Stimulated activated CD8-positive, alpha-beta memory T cell treated with anti-CD3 and anti-CD28 coated beads, Interleukin-7, amount 100 ng/mL, for 24 hours (primary cell): ENCODE measurements at places on chromosomes 11 and 22.

DNA sequence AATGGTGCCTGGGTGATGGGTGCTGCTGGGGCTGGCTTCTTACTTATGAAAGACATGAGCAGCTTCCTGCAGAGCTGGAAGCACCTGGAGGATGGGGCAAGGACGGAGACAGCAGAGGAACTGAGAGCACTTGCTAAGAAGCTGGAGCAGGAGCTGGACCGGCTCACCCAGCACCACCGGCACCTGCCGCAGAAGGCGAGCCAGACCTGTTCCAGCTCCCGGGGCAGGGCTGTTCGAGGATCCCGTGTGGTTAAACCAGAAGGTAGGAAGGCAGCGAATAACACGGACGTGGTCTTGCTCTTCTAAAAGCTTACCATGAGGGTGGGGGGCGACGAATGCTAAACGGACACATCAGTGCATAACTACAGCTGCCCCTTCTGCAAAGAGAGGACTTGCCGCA, 9.3 kb downstream of the APOL5 start:
- no peak for DNase-seq

DNA sequence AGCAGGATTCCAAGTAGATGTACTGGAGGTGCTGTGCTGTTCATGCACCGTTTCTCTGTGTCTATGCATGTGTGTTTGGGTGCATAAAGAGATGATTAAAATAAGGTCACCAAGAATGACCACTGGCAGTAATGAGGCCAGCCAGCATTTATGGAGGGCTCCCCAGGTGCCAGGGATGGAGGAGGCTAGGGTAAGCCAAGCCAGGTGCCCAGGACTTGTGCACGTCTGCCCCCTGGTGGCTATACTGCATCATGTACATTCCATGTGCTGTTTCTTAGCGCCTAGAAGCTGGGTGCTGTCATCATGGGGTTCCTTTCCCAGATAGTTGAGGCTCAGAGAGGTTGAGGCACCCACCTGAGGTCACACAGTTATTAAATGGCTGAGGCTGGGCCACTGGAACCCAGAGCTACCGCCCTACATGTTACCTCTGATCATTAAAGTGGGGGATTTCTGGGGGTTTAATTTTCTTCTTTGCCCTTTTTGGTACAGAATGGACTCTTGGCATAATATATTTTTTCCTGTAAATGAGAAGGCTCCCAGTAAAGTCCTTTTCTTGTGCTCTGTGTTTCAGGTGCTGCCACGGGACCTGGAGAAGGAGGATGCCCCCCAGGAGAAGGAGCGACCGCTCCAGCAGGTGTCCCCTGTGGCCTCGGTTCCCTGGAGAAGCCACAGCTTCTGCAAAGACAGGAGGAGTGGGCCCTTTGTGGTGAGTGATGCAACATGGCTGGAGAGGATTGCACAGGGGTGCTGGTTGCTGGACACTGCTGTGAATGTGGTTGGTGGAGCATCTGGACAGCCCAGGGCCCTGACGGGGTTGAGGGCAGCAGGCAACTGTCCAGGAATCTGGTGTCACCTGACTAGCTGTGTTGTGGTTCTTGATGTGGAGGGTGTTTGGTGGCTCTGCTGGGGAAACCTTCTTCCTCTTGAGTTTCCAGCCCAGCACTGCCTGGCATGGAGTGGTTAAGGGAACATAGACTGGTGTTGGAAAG, 96.4 kb downstream of the KIAA1671 start:
- peak; percentile 48 for DNase-seq

DNA sequence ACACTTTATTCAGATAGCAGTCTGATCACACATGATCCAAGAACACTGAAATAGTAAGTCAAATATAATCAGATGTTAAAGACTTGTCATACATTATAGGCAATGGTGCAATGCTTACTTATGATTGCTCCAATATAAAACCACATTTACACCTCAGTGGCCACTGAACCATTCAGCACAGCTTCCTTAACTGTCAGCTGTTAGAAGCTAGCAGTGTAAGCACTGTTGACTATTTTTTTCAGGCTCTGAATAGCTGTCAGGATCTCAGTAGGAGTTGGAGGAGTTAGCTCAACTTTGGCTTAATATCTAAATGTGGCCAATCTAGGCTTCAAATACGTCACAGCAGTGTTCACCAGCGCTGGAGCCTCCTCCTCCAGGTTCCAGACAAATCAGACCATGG, 36.6 kb downstream of the METTL15 start:
- no peak for DNase-seq

DNA sequence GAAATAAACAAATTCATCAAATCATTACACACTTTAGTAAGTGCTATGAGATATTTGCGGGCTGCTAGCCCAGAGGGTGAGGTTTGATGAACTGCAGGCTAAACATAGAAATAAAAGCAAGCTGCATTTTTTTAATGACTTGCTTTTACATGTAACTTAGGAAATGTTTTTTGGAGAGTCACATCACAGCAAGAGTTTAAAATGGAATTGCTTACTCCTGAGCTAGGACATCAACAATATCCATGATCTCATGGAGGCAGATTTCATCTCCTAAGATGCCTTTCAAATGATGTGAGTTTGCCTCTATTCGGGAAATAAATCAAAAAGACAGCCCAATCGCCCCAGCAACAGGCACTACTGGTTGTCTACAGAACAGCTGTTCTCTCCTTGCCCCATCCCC, 73.4 kb upstream of the CD44 start:
- no peak for DNase-seq

DNA sequence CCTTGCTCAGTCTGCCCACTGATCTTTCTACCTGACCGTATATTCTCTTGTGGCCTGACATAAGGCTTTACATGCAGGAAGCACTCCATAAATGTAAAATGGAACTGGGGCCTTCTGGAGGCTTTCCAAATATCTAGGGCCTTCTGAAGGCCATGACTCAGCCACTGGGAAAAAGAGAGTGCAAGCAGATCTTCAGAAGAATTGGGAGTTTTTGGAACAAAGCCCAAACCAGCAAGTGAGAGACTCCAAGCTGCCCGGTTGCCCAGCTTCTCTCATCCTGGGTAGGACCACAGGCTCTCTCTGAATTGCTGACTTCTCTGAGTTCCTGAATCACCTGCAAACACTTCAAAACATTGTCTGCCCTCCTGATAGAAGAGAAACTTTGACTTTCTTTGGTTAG, 107.9 kb upstream of the BMAL1 start:
- no peak for DNase-seq

GRCh38 chr11:27716835-27717234, 16.6 kb upstream of the BDNF start:
- no peak for DNase-seq

DNA sequence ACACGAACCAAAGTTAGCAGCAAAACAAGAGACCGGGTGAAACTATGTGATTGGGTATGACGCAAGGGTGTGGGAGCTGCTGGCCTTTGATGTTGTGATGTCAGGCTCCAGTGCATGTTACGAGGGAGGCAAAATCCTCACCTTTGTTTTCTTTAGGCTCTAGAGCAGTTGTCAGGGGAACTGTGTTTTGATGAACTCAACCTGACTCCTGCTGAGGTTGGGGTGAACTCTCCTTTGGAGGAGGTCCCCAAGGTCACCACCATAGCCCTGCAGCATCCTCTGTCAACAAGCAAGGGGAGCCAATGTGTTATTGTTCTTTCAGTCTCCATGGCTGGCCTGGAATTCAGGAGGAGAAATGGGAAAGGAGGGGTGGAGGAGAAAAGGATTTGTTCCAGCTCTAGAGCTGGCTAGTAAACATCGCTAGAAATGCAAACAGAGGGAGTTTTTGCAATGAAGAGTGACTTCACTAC, 33.8 kb downstream of the RASSF10 start:
- no peak for DNase-seq

- DNase-seq = no peak
Measured at GRCh38 chr11:808427-809286, 1.1 kb upstream of the RPLP2 start.

GRCh38 chr11:86978247-86978646, 23.1 kb upstream of the FZD4 start:
- no peak for DNase-seq

DNA sequence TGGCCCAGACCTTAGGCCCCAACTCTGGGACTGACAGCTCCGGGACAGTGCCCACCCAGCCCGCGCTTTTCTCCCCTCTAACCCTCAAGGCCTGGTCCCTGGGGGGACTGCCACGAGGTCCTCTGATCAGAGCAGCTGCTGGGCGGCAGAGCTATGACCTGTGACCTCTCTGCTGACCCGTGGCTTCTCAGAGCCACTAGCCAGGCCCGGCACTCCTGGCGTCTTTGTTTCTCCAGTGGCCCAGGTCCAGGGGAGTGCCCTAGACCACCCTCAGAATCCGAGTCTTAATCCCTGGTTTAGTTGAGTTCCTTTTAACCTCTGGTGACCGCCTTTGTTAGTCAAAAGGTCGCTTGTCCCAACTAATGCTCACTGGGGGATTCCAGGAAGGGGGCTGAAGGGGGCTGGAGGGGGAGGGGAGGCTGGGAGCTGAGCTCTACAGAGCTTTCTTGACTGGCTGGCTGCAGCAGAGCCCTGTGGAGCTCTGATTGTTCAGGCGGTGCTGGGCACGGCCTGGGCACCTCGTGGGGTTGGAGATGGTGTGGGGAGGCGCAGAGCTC, 1.2 kb downstream of the FBLN1 start:
- no peak for DNase-seq

GRCh38 chr11:2886191-2886894, 768 bp upstream of the CDKN1C start:
- no peak for DNase-seq

DNA sequence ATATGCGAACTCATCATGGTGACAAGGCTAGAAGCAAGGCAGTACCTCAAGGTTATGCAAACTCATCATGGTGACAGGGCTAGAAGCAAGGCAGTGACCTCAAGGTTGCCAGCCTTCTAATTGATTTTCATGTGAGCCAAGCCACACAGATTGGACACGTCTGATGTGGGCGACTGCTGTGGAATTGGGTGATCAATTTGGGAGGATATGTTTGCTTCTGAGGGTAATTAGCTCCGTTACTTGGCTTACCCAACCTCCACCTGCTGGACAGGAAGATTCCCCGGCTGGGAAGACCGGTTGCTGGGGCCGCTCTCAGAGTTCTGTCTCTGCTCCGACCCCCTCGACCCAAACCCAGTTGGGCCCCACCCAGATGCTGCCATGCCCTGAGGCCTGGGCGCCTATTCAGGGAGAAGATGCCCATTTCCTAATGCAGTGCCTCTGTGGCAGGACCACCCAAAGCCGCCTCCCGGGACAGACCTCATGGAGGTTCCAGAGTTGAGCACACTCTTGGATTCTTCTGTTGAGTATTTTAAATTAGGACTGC, 69.9 kb upstream of the SHANK2 start:
- DNase-seq = no peak

DNA sequence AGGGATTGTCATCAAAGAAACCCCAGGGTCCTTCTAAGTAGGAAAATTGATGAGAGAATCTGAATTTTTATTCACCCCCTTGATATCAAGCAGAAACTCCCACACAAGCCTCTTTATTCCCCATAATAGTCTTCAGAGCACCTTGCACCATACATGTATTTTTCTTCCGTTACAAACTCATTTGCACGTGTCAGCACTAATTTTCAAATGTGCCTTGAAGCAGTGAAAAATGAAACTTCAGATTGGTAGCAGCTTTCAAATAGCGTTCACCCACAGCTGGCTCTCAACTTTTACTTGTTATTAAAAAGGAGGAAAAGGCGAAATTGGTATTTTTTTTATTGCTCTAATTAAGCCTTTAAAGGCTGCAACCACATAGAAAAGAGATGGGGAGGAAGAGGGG, 343.0 kb upstream of the TENM4 start:
- no peak for DNase-seq

DNA sequence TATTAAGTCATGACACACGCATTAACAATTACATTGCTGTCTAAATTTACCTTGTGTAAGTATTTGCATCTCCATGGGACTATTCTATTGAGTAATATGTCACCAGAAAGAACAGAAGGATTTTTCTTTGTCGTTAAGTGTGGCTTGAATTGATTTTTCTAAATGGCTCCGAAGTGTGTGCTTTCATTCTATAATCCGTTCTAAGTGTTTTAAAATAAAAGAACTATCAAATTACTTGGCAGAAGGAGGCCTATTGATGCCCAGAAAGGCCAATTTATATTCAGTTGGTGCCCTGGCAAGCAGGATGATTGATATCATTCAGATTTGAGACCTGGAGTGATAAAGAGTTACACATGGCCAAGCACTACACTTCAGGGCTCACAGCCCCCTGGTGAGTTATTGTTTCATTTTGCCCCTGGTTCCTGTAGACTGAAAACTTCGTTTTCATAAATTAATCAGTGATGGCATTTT, 538.9 kb upstream of the ANO5 start:
- no peak for DNase-seq

- DNase-seq = no peak
Measured at GRCh38 chr22:41052661-41053490, 39.5 kb upstream of the EP300 start.

- DNase-seq = no peak
Measured at GRCh38 chr11:16924826-16925560, 89.2 kb downstream of the PLEKHA7 start.

DNA sequence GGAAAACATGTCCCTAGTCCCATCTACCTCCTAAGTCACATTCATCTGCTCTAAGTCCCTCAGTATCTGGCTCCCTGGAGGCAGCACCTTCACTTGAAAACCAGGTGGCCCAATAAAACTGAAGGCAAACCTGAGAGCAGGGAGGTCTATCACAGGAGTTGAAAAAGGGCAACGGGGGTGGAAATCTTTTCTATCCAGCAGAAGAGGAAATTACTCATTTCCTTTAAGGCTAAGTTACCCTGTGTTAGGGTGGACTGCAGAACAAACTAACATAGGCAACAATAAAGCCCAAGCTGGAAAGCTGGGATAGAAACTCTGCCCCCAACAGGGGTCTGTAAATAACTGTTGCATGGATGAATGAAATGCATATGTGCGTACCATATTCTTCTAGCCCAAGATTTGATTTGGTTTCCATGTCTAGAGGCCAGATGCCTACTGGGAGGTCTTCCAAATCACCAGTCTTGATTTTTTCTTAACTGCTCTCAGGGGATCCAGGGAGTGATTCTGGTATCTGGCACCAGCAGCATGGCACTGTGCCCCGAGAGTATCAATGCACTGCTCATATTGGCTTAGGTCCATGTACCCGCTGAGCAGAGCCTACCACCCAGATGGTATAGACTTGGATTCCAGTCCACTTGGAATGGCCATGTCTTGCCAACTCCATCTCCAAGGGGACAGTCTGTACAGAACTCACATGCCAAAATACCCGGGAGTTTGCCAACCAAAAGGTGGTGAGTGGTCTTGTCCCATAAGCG, 350.0 kb upstream of the NCAM1 start:
- DNase-seq = no peak

- DNase-seq = no peak
Measured at GRCh38 chr22:24060375-24060788, 49.3 kb downstream of the CABIN1 start.

DNA sequence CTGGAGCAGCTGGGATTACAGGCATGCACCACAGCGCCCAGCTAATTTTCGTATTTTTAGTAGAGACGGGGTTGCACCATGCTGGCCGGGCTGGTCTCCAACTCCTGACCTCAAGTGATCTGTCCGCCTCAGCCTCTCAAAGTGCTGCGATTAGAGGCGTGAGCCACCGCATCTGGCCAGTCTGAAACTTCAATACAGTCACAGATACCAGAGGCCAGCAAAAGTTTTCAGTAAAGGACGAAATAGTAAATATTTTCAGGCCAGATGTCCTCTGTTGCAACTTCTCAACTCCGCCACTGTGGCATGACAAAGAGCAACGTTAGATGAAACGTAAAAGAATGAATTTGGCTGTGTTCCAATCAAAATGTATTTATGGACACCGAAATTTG, 403.6 kb downstream of the MN1 start:
- DNase-seq = no peak

GRCh38 chr11:92384358-92384757, 159.7 kb downstream of the FAT3 start:
- DNase-seq = no peak

- DNase-seq = peak; percentile 7
Measured at GRCh38 chr11:19441752-19442553, 201.2 kb upstream of the E2F8 start.

GRCh38 chr22:46352276-46352675, 16.8 kb downstream of the TRMU start:
- DNase-seq = no peak
